ENCODE measurements at places on chromosomes 6 and 20.
A peak's percentile ranks its signal among the peaks of the same experiment; 100 is the strongest.

GRCh38 chr20:25496968-25497401, 88.3 kb downstream of the NINL start:
- DNase-seq, result no peak

DNA sequence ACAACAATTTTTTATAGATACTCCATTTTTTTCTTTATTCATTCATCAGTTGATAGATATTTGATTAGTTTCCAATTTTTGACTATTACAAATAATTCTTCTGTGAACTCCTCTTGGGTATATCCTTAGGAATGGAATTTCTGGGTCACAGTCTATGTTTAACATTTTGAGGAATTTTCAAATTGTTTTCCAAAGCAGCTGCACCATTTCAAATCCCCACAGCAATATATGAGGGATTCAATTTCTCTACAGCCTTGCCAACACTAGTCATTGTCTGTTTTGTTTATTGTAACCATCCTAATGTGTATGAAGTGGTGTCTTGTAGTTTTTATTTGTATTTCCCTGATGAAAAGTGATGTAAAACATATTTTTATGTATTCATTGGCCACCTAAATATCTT, 320.3 kb upstream of the DEFB112 start:
- no peak for DNase-seq

DNA sequence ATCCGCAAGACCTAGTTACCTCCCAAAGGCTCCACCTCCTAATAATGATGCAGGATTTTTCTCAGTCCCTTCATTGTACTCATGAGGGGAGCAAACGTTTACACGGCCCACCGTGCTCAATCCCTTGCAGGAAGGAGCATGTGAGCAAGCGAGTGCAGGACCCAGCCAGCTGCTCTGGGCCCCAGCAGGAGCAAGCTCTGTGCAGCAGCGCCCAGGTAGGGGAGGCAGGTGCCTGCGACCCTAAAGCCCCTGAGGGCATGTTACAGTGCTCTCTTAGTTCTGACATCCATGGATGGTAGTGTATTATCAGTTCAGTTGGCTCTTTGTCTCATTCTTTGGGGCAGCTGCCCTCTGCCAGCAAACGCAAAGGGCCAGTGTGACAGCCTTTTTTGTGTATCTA, 143.4 kb downstream of the TBXT start:
- no peak for DNase-seq

- peak; percentile 34 for DNase-seq
Measured at GRCh38 chr6:12608016-12608860, 108.3 kb upstream of the PHACTR1 start.

- no peak for DNase-seq
Measured at GRCh38 chr6:4349931-4350330, 214.6 kb upstream of the ECI2 start.

DNA sequence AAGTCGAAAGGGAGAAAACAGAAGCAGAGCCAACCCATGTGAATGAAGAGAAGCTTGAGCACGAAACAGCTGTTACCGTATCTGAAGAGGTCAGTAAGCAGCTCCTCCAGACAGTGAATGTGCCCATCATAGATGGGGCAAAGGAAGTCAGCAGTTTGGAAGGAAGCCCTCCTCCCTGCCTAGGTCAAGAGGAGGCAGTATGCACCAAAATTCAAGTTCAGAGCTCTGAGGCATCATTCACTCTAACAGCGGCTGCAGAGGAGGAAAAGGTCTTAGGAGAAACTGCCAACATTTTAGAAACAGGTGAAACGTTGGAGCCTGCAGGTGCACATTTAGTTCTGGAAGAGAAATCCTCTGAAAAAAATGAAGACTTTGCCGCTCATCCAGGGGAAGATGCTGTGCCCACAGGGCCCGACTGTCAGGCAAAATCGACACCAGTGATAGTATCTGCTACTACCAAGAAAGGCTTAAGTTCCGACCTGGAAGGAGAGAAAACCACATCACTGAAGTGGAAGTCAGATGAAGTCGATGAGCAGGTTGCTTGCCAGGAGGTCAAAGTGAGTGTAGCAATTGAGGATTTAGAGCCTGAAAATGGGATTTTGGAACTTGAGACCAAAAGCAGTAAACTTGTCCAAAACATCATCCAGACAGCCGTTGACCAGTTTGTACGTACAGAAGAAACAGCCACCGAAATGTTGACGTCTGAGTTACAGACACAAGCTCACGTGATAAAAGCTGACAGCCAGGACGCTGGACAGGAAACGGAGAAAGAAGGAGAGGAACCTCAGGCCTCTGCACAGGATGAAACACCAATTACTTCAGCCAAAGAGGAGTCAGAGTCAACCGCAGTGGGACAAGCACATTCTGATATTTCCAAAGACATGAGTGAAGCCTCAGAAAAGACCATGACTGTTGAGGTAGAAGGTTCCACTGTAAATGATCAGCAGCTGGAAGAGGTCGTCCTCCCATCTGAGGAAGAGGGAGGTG, 38.7 kb downstream of the ZBTB2 start:
- DNase-seq, result no peak

Data from Ammon's horn (tissue), 1 donor.